Karpas-422 (cell line): ENCODE measurements at places on chromosomes 5 and 9. TPM values are rescaled to one million over a fixed set of nuclear protein-coding genes. Genes with fewer than 3 reads are reported as not detected.

DNA sequence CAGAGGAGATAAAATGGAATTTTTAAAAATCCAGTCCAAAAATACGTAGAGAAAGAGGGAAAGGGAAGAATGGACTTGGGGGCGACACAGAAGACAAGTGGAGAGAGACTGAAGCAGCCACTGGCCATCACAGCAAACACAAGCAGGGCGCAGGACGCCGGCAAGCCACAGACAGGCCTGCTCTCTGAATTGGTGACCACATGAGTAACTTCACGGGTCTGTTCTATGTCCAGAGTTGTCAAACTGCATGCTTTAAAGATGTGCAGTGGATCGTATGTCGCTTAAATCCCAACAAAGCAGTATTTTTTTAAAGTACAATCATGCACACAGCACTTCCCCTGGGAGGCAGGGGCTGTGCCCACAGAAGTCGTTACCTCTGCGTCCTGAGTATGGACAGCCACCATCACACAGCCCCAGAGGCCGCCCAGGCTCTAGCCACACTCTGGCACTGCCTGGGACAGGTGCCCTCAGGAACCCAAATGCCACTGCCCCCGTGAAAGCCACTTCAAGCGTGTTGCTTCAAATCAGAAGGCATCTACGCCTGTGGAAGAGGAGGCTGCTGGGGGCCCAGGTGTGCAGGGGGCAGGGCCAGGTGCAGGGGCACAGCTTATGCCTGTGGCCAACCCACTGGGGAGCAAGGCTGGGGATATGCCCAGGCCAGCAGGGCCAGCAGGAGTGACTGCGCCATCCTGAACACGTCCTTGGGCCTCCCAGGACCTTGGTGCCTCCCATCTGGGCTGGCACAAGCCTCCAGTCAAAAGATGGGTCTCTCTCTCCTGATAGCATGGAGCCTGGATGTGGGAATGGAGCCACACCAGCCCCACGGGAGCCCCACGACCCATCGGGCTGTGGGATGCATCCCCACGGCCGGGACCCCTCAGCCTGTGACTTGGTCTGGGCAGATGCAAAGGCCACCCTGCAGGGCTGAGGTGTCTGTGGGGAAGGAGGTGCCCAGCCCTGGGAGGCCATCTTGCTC, 5.9 kb upstream of the LRRC14B start:
- no peak for DNase-seq

SNCAIP gene
- total RNA-seq: not detected in 2 replicates

- no peak for DNase-seq
Observed at GRCh38 chr5:9622971-9623421, 7.2 kb downstream of the TAS2R1 start.

CCDC192 gene
- not detected in 2 replicates for total RNA-seq

DNA sequence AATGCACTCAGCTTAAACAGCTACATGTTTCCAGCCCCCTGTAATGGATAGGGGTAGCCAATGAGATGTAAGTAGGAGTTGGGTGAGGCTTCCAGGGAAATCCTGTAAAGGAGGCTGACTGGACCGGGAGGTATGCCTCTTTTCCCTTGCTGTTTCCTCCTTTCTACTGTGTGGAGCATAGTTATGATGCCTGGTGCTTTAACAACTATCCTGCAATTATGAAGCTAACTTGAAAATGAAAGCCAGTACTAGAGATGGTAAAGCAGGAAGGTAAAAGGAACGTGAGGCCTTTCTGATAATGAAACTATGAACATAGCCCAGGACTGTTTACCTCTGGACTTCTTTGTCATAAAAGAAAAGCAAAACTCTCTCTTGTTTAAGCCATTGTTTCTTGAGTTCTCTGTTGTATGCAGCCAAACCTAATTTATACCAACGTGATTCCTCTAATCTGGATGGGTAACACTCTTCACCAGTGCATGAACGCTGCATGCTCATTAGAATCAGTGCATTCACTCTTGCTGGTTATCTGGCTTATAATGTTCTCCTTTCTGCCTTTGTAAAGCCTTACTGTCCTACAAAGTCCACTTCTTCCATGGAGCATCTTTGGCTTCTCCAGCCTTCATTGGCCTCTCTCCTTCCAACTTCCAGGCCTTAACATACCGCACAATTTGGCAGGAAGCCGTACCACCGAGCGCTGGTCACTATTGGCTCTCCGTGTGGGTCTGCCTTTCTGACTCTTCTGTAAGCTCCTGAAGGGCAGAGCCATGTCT, 8.3 kb upstream of the ARHGEF28 start:
- DNase-seq: no peak

DNA sequence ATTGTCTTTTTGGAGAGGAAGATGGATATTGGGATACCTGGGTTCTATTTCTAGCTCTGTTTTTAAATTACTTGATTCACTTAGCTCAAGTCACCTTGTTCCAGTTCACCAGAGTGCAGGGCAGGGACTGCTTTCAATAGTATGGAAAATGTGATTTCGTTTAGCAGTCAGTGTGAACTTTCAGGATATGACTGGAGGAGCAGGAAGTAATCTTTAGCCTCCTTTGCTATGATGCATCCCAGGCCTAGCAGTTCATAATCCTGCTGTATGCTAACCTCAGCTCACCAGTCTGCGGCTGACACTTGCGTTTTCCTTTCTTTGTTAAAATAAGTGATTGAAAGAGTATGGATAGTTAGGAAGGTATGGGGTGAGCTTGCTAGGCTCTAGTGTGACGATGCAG, 169.7 kb downstream of the ARHGAP26 start:
- no peak for DNase-seq

SIT1 gene
- 97.6 and 117 TPM in 2 replicates for total RNA-seq

LCN10 gene
- total RNA-seq: not detected in 2 replicates

DNA sequence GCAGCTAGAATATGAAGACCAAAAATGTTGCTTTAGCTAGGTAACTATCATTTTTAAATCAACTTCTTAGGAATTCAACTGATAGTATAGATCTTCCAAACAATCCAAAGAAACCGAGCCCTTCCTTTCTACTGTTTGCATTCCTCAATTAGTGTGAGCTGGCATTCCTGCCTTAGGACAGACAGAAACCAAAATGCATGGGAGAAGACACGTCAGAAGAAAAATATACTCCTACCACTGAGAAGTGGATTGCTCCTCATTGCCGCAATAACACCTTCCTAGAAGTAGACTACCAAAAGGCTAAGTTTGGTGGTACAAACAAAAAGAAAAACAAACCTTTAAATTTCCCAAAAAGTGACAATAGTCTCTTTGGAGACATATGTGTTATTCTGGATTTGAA, 440.0 kb downstream of the SEMA5A start:
- no peak for DNase-seq

DNA sequence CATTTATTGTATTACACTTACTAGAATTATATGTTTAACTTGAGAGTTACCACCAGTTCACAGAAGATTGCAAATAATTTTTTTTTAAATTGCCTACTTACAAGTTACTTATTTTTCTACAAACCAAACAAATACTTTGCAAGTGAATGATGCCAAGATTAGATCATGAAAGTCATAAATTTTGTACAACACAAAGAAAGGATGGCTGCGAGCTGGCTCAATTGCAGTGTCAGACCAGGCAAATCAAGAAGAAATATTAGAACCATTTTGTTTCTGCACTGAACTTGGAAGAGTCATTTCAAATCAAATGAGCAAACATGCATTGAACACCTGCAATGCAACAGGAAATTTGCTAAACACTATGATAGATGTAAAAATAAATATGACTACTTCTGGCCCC, 97.3 kb downstream of the PLCXD3 start:
- no peak for DNase-seq

SLCO6A1 gene
- not detected in 2 replicates for total RNA-seq

DNA sequence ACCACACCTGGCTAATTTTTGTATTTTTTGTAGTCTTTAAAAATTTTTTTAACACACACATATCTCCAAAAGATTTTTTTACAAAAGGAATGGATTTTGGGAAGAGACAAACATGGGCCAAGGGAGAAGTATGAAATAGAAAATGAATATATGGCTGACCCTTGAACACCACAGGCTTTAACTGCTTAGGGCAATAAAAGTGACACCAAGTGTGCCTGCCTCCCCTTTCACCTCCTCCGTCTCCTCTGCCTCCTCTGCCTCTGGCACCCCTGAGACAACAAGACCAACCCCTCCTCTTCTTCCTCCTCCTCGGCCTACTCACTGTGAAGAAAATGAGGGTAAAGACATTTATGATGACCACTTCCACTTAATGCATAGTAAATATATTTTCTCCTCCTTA, 483.9 kb downstream of the KDM4C start:
- no peak for DNase-seq

TMC1 gene
- total RNA-seq: not detected in 2 replicates

DNA sequence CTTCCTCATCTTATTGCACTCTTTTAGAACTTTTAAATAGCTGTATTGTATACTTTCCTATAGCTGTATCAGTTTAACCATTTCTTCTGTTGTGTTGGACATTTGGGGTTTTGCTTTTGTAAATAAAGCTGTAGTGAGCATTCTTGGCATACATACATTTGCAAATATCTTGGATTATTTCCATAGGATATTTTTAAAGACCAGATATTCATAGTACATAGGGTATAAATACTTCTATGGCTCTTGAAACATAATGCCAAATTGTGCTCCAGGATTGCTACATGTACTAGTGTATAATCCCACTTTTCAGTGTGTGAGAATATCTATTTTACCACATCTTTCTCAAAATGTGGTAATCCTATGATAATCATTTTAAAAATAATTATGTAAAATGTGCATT, 51.2 kb downstream of the SCAMP1 start:
- DNase-seq: no peak

C9orf153 gene
- 2.9 TPM in 1 of 2 replicates, not detected in the other for total RNA-seq

NXNL2 gene
- not detected in 2 replicates for total RNA-seq

GRCh38 chr5:103724271-103724670, 161.7 kb upstream of the NUDT12 start:
- DNase-seq: no peak

- no peak for DNase-seq
Observed at GRCh38 chr9:135886147-135886981, 21.0 kb downstream of the CAMSAP1 start.

GRCh38 chr5:61651195-61651594, 319.1 kb downstream of the ZSWIM6 start:
- DNase-seq: no peak

PCDHB2 gene
- not detected in 2 replicates for total RNA-seq

GRCh38 chr5:132438917-132439316, 51.7 kb downstream of the IRF1 start:
- DNase-seq: no peak

PRDM9 gene
- total RNA-seq: not detected in 2 replicates

DNA sequence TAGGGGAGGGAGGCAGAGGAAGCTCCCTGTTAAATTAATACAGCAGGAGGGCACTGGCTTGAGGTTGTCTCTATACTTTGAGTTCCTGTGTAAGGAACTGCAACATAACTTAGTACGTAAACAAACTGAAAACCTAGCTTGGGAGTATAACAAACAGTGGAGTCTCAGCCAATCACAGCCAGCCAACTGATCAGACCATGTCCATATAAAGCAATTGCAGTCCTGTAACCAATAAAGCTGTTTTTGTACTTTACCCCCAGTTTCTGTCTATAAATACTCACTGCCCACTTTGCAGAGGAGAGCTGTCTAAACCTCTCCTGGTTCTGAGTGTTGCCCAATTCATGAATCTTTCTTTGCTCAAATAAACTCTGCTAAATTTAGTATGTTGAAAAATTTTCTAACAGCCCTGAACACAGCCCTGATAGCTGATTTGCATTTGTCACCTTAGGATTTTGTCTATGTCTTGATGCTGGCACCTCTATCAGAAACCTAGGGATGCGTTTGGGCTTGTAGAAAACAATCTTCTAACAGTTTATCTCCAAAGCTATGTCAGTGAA, 39.9 kb downstream of the GDNF start:
- DNase-seq: no peak

DNA sequence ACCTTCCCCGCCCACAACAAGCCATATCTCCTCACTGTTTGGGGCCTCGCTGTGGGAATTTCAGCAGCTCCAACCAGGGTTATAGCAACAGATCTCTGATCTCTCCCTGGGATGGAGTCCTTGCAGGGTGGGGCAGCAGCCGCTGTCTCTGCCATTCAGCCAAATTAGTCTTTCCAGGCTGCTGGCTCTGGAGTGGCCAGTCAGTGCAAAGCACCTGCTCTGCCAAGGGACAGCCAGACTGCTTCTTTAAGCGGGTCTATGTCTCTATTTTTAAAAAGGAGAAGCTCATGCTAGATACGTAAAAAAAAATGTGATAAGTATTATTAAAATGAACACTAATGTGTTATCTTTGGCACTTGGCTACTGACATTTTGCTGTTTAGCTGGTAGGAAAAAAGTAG, 380.2 kb downstream of the CDH10 start:
- no peak for DNase-seq

WNT8A gene
- not detected in 2 replicates for total RNA-seq

DNA sequence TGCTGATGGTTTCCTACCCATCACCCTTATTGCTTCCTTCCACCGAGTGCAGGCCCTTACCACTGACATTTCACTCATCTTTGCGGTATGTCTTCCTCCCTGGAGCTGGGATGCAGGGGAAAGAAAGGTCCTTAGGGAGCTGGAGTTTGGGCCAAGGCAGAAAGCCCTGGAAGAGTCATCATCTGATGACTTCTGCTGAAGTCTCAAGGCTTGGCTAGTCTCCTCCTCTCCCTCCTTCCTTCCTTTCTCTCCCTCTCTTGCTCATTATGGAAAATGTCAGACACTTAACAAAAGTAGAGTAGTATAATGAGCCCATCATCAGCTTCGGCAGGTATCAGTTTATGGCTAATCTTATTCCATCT, 40.0 kb downstream of the LARP1 start:
- DNase-seq: no peak

GRCh38 chr5:64971513-64971912, 202.8 kb downstream of the CWC27 start:
- DNase-seq: no peak

DNA sequence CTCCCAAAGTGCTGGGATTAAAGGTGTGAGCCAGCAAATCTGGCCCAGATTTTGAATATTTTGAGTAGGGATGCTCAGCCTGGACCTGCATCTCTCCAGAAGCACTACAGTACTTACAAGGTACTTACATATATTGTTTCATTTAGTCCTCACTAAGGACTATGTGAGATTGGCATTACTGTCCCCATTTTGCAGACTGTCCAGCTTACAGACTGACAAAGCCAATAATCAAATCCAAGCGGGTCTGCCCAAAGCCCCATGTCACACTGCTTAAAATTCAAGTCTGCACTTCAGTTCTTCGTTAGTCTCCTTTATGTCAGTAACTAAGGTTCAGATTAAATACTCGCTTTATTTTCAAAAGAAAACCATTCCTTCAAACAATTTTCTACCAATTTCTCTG, 7.1 kb downstream of the MAPKAP1 start:
- DNase-seq: no peak

- DNase-seq: no peak
Observed at GRCh38 chr9:134637696-134638501, 3.7 kb upstream of the COL5A1 start.
